Activated T-helper 9 cell treated with anti-CD3 and anti-CD28 coated beads, Interleukin-2, amount 50 U/mL, for 16 hours (primary cell): ENCODE measurements at places on chromosomes 2 and 18.

DNA sequence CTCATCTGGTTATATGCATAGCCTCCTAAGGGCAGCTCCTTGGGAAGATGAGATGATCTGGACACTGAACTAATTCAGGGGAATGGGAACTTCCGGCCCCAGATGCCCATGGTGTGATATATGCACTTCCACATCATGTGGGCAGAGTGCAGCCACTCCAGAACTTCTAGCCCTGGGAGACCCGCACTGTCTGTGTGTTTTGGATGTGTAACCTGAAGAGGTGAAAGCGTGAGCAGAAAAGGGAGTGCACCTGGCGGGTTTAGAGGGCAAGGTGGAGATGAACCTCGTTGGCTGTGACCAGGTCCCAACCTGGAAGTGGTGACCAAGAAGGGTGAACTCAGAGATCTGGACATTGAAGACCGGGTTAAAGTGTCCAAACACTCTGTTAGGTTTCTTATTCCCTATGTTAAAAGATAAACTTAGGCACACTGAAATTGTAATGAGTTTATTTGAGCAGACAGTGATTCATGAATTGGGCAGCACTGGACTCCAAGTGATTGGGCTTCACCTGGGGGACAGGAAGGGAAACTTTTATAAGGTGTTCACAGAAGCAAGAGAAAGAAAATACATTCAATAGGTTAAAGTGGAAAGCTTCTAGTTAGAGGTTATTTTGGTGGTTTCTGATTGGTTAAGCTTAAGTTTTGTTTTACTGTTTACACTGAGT, 296.2 kb upstream of the SKOR2 start:
- no peak for DNase-seq

- no peak for DNase-seq
Measured at GRCh38 chr2:25699216-25699615, 25.8 kb upstream of the DTNB start.

DNA sequence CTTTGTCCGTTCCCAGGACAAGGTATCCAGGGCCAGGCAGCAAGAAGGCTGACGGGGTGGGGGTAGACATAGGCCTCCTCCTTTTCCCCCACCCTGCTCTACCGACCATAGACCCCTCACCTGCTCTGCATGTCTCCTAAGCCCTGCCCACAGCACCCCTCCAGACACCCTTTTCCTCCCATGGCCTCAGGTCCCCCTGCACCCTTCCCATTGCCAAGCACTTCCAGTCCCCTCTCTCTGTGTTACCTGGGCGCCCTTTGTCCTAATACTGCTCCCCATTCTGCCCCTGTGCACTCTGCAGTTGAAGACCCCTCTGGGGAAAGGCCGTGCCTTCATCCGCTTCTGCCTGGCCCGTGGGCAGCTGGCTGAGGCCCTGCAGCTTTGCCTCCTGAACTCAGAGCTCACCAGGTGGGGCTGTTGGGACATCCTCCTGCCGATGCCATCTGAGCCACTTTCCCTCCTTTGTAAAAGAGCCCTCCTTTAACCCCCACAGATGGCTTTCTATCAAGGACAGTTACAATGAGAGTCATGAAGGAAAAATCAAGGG, 3.5 kb downstream of the RUFY4 start:
- no peak for DNase-seq

DNA sequence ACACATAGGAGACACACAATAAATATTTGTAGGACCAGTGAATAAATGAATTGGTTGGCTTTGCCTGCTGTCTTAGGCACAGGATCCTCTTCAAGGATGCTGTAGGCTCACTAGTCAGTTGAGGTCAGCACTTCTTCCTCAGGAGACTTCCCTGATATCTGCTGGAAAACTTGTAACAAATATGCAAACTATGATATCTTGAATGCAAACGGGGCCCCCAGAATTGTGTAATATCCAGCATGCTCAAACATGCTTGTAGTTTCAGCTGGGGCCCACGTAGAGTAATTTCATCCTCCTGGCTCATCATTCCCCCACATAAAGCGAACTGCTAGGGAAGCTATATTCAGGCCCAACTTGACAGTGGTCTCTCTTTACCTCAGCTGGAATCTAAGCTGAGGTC, 43.6 kb downstream of the POLE4 start:
- no peak for DNase-seq

- no peak for DNase-seq
Measured at GRCh38 chr2:1766851-1767811, 22.8 kb upstream of the PXDN start.

- DNase-seq: no peak
Measured at GRCh38 chr2:138324068-138324771, 177.3 kb upstream of the SPOPL start.

DNA sequence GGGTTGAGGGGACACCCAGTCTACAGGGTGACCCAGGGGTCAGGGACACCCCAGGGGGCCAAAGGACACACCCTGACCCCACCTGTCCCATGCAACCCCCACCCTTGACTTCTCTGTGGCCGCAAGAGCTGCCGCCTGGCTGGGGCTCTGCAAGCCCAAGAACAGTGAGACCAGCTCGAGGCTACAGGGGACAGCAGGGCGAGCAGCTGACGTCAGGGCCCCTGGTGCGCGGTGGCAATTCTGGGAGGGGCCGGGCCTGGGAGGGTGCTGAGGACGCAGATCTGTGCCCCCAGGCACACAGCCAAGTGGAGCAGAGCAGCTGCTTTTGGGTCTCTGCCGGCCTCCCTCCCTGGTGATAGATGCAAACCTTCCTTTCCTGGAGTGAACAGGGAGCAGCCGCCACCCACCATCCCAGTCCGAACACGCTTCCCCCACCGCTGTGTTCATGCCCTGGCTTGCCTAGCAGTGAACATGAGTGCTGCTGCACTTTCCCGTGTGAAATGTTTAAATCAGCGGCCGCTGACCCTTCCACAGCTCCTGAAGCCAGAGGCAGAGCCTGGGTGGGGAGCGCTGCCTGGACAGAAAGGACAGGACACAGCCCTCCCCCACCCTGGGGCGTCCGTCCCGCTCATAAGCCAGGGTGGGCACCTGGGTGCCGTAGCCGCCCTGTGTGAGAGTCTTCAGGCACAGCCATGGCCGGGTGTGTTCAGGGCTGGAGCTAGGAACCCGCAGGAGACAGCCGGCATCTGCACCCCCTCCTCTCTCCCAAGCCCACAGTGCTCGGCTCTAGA, 46.9 kb downstream of the SLC66A2 start:
- DNase-seq: no peak
